Activated naive CD8-positive, alpha-beta T cell treated with anti-CD3 and anti-CD28 coated beads, Interleukin-2, amount 50 U/mL, for 24 hours (primary cell): ENCODE measurements at places on chromosomes 5 and 9.

GRCh38 chr9:133713150-133713959, 24.8 kb downstream of the SARDH start:
- no peak for DNase-seq

DNA sequence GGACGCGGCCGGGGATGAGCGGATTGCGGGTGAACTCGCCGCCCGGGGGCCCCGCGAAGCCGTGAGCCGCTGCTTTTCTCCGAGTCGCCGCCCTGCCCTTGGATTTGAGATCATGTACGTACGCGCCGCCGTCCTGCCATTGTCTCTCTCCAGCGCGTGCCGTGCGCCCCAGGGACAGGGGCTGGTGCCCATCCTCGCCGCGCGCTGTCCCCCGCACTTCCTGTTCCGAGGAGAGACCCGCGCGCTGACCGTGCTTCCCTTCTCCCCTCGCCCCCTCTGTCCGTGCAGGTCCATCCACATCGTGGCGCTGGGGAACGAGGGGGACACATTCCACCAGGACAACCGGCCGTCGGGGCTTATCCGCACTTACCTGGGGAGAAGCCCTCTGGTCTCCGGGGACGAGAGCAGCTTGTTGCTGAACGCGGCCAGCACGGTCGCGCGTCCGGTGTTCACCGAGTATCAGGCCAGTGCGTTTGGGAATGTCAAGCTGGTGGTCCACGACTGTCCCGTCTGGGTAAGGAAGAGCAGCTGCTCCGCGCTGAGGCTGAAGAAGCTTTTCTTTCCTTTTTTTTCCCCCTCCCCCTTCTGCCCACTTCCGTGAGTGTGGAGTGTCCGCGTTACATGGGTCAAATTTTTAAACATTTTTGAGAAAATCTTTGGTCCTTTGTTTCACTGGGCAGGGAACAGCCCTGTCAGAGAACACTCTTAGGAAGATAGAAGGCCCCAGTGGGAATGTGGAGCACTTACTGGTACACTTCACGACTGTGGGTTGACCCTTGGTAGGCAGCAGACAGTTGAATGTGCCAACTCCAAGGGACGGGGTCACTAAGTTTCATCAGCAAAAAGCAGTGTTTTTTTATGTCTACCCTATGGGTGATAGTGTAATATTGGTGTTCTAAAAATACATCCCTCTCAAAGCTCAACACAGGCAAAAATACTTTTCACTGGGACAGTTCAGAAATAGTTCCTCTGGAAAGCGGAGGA, 727 bp downstream of the RHOBTB3 start:
- DNase-seq: peak; percentile 30

- DNase-seq: no peak
Measured at GRCh38 chr5:143619040-143619439, 192.9 kb upstream of the HMHB1 start.

GRCh38 chr5:72606525-72606924, 99.3 kb upstream of the ZNF366 start:
- DNase-seq: no peak
